ENCODE measurements at places on chromosomes 13 and 19.
A peak's percentile ranks its signal among the peaks of the same experiment; 100 is the strongest.

GRCh38 chr13:100088273-100088643 is 635 bp upstream of the PCCA start:
- no peak for DNase-seq

GRCh38 chr19:10461047-10461949 is 41.0 kb downstream of the PDE4A start:
- peak; percentile 71 for DNase-seq

DNA sequence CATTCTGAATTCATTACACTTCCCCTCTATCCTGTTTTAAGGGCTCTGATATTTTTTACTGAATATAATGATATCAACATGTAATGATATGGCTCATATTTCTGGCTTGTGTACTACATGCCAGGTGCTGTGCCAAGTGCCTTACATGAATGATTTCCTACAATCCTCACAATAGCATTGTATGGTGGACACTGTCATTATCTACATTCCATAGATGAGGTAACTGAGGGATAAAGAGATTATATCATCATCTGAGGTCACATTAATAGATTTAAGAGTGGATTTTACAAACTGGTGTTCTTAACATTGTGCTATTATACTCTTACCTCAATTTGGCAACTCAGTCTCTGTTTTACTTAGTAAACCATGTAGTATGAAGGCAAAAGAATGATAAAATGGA is 502.0 kb downstream of the LIG4 start:
- no peak for DNase-seq

GRCh38 chr19:48186541-48186991 is 16.1 kb downstream of the ZSWIM9 start:
- DNase-seq = no peak

DNA sequence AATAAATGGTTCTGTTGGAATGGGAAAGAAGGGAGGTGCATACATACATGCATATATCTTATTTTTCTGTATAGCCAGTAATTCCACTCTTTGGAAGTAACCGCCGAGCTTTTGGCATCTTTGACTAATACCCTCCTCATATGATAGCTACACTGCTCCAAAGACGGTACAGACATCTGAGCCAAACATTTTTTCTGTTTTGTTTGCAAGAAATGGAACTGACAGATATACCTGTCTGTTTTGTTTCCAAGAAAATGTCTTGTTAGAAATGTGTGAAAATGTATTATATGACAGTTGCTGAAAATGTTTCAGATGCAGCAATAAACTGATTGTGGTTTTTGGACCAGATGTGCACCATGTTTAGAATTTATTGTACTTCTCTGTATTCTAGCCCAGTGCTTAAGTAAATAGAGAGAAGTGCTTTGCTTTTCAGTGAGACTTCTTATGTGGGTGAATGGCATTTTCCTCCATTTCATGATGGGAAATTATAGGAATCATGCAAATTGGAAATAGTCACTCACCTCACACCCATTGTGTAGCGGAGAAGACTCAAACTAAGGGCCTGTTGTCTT is 396.9 kb downstream of the KCNRG start:
- DNase-seq = no peak

DNA sequence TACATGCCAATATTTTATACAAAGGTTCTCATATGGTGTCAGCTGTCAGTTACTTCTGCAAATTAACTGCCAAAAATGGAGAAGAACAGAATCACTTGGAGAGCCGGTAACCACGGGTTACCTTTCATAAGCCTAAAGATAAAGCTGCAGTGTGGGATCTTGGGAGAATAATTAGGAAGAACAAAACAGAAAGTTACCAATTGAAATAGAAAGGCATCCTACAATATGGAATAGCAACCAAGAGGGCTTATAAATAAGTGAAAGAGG is 74.2 kb downstream of the TSHZ3 start:
- no peak for DNase-seq

GRCh38 chr19:55857974-55858373 is 21.6 kb downstream of the NLRP4 start:
- DNase-seq = no peak

DNA sequence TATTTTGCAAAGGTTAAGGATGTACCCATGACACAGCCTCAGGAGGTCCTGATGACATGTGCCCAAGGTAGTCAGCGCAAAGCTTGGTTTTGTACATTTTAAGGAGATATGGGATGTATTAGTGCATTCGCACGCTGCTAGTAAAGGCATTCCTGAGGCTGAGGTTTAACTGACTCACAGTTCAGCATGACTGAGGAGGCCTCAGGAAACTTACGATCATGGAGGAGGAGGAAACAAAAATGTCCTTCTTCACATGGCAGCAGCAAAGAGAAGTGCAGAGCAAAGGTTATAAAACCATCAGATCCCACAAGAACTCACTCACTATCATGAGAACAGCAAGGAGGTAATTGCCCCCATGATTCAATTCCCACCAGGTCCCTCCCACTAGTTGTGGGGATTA is 1017.4 kb downstream of the EFNB2 start:
- no peak for DNase-seq

- no peak for DNase-seq
Measured at GRCh38 chr13:36405151-36405550, 27.1 kb upstream of the CCNA1 start.

- no peak for DNase-seq
Measured at GRCh38 chr13:24152292-24153214, 8.0 kb upstream of the SPATA13 start.

GRCh38 chr13:107043021-107043956 is 475.4 kb upstream of the ARGLU1 start:
- DNase-seq = no peak

DNA sequence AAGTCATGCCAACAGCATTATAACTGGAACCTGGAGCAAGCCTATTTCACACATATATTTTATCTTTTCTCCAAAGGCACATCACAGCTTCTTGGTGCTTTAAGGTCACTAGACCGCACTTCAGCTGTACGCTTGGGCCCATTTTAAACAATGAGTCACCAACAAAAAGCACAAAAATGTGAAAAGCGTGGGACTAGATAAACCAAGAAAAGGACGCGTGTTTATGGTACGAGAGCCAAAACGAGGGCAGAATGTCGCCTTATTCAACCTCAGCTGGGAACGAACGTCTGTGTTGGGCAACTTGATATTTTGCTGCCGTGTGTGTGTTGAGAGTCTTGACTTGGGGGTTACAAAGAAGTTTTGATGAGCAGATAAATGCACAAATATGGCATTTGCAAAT is 9.2 kb upstream of the EHD2 start:
- DNase-seq = no peak

DNA sequence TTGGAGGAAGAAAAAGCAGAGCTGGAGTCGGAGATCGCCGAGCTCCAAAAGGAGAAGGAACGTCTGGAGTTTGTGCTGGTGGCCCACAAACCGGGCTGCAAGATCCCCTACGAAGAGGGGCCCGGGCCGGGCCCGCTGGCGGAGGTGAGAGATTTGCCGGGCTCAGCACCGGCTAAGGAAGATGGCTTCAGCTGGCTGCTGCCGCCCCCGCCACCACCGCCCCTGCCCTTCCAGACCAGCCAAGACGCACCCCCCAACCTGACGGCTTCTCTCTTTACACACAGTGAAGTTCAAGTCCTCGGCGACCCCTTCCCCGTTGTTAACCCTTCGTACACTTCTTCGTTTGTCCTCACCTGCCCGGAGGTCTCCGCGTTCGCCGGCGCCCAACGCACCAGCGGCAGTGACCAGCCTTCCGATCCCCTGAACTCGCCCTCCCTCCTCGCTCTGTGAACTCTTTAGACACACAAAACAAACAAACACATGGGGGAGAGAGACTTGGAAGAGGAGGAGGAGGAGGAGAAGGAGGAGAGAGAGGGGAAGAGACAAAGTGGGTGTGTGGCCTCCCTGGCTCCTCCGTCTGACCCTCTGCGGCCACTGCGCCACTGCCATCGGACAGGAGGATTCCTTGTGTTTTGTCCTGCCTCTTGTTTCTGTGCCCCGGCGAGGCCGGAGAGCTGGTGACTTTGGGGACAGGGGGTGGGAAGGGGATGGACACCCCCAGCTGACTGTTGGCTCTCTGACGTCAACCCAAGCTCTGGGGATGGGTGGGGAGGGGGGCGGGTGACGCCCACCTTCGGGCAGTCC is 5.0 kb downstream of the FOSB start:
- no peak for DNase-seq

GRCh38 chr13:67464154-67464553 is 234.0 kb upstream of the PCDH9 start:
- no peak for DNase-seq

GRCh38 chr13:36770741-36771140 is 48.3 kb upstream of the RFXAP start:
- no peak for DNase-seq

DNA sequence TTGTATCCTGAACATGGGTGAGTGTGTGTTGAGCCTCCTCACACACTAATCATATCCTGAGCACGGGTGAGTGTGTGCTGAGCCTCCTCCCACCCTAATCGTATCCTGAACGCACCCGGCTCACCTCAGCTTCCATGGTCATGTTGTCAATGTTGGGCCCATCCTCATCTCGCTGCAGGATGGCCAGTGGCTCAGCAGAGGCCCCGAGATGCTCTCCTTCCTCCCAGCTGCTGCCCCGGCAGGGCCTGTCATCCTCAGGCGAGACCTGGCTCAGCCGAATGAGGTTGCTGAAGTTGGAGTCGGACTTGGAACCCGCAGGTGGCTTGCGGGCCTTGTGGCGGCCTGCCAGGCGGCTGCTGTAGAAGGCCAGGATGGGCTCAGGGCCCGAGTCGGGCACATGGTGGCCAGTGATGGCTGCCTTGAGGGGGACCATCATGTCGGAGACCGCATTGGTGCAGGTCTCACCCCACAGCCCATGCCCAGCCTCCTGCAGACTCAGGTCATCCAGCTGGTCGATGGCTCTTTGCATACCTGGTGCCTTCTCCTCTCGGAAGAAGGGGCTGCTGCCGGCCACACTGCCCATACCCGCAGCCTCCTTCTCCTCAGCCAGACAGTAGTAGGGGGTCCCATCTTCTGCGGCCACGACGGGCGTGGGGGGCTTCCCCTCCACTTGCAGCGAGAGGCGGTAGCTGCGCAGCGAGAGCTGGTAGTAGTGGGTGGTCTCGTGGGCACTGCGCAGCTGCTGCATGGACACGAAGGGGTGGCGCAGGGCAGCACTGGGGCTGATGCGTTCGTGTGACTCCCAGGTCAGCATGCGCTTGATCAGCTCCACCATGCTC is 9.6 kb downstream of the HIPK4 start:
- no peak for DNase-seq

DNA sequence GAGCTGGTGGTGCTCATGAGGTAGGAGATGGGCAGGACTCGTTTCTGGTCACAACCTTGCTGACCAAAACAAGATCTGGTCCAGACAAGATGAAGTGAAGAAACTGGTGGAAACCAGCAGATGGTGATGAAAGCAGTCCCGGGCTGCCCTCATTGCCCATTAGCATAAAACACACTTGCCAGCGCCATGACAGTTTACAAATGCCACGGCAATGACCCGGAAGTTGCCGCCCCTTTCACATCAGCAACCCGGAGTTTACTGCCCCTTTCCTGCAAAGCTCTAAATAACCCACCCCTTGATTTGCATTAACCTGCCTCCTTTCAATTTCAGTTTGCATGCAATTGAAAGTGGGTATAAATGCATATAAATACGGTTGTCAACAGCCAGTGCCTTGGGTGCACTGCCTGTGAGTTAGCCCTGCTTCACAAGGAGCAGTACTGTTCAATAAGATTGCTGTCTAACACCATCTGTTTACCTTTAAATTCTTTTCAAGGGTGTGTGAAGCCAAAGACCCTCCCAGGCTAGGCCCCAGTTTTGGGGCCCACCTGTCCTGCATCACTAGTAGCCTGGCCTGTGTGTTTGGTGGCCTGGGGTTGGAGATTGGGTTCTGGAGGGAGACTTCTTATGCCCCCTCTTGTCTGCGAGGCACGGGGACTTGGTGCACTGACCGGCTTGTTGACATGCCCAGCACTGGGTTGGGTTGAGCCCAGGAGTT is 38.8 kb downstream of the CHST8 start:
- no peak for DNase-seq

GRCh38 chr19:31503211-31503610 is 154.0 kb upstream of the TSHZ3 start:
- DNase-seq = no peak

- DNase-seq = no peak
Measured at GRCh38 chr19:34310494-34310981, 54.5 kb upstream of the GPI start.

- no peak for DNase-seq
Measured at GRCh38 chr13:50740052-50740741, 103.3 kb downstream of the DLEU7 start.
